ENCODE measurements at places on chromosomes 3 and 15.

DNA sequence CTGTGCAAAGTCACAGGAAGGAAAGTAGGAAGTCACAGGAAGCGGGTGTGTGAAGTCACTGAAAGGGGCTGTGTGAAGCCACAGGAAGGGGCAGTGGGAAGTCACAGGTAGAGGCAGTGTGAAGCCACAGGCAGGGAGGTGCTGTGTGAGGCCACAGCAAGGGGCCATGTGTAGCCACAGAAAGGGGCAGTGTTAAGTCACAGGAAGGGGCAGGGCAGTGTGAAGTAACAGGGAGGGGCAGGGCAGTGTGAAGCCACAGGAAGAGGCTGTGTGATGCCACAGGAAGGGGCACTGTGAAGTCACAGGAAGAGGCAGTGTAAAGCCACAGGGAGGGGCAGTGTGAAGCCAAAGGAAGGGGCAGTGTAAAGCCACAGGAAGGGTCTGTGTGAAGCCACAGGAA lies 36.5 kb downstream of the GASK1A start:
- no peak for DNase-seq

- no peak for DNase-seq
These were observed 32.2 kb upstream of the RBP1 start for GRCh38 chr3:139571711-139572110.

- no peak for DNase-seq
These were observed 1.6 kb downstream of the RARB start for GRCh38 chr3:25429361-25430286.

DNA sequence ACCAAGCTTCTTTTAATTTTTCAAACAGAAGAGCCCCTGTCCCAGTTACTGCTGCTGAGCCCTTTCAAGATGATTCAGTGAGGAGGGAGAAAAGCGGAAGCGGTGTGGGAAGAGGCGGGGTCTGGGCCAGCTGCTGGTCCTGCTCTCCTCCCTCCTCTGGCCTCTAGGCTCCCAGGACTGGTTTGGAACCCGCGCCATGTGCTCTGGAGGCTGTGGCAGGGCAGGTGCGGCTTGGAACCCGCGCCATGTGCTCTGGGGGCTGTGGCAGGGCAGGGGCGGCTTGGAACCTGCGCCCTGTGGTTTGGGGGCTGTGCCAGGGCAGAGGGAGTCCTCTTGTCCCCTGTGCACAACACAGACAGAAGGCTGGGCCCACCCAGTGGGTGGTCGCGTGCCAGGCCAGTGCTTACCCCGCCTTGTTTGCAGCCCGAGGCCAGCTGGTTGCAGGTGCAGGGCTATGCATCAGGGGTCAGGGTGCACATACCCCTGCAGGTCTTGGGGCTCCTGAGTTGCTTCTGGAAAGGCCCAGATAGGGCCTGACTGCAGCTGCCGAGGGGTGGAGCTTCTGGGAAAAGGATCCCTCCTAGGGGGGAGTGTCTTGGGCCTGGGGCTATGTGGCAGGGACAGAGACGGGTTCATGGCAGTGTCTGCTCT lies 12.2 kb downstream of the ALG1L2 start:
- no peak for DNase-seq

DNA sequence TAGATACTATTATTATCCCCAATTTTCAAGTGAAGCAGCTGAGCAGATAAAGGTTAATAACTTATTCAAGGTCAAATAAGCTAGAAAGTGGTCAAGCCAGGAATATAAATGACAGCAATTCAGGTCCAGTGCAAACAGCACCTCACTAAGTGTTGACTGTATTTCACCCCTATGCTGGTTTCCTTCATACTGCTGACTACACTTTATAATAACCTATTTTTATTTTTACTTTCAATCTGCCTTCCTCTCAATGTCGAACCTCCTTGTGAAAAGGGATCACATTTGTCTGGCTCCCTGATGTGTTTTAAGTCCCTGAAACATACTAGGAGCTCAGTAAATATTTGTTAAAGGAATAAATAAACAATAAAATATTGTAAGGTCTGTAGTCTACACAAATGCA lies 146.1 kb downstream of the NAALADL2 start:
- no peak for DNase-seq

DNA sequence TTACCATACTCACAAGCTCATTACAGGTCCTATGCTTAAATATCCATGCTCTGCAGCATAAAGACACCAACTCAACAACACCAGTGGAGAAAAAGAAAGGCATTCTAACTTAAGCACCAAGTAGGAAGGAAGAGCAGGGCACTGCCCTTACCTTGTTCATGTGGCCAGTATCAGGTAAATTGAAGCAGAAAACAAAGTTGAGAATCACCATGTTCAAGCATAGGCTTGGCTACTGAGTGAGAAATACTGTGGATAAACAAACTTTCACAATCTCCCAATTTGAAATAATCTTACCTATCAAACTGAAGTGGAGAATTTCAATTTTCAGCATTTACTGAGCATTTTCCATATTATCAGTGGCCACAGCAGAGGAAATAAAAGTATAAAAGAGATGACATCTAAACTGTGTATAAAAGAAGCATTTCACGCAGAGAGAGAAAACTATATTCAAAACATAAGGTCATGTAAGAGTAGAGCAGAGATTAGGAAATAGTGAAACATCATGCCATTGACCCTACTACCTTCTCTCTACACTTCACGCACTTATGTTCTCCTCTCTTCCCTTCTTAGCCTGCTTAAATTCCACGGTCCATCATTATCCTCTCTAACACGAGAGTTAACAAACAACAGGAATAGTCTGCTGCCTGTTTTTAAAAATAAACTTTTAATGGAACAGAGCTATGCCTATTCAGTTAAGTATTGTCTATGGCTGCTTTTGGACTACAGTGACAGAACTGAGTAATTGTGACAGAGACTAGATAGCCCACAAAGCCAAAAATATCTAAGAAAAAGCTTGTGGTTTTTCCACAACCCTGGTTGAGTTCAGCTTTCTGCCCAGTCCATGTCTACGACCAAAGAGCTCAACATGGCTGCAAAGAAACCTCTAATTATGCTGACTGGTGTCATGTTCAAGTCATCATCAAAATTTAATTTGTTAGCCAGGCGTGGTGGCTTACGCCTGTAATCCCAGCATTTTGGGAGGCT lies 142.5 kb downstream of the NR1I2 start:
- no peak for DNase-seq

DNA sequence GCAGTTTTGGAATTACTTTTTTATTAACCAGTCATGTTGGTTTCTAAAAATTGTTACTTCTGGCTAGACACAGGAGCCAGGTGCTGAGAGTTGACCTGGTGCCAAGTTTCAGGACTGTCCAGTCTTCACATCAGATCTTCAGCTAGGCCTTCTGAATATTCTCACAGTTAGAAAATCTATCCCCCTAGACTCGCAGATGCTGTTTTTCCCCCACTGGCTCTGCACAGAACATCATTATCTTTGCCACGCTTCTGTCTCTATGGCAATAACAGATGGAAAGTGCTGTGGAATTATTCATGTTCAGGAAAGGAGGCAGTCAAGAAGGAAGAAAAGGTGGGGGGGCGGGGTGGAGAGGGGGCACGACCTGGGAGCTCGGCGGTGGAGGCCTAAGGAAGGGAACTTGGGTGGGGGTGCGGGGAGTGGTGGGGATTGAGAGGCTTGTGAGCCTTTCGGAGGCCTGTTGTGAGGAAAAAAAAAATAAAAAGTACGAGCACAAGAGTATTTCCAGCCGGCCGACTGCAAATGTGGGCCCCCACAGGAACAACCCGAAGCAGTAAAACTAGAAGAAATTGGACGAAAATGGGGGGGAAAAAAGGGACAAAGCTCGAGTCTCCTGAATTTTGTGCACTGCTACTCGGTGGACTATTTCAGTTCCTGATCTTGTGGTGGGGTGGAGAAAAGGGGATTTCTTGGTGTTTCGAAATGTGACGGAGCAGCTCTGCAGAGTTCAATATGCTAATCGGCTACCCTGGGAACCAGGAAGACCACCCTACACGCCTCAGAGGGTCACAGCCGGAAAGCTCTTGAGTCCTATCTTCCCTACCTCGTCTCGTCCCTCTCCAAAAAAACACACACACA lies 1.5 kb upstream of the SKIL start:
- no peak for DNase-seq

DNA sequence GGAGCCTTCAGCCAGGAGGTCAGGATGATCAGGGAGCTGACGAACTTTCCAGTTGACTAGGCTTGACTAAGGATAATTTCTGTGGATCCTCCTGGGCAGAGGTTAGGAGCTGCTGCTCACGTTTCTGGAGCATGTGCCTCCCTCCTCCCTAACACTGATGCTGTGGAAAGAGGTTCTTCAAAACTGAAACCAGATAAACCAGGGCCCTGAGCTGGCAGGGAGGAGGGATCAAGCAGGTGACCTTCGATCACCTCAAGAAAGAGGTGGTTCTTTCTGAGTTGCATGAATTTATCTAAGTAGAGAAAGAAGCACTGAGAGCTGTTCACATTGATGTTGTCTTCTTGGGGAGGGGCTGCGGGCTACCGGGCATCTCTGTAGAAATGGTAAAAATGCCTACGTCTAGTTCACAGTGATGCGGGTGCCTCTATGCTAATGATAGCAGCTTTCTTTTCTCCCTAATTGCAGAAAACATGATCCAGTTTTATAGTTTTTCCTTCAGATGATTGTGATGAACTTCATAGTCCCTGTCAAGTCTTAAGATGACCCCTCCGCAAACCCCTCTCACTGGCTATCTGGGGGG lies 332.7 kb upstream of the LRRFIP2 start:
- DNase-seq, result no peak

DNA sequence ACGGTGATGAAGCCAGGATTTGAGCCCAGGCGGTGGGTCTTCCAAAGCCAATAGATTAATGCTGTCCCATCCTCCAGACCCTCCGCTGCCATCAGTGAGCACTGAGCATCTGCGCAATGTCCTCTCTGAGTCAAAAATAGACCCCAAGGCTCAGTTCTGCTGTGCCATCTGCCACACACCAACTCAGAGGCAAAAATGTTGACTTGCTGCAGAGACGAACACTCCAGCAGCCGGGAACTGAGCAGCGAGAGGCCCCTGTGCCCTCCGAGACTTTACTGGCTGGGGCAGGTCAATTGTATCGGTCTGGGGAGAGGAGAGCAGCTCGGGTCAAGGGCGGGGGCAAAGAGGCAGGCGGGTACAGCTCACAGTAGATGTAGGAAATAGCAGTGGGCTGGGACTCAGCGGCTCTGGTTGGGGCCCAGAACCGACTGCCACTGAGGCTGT lies 41.5 kb upstream of the ATP2B2 start:
- DNase-seq, result no peak

- DNase-seq, result no peak
These were observed 63.7 kb downstream of the CHD2 start for GRCh38 chr15:92963794-92964193.

GRCh38 chr15:23857028-23857641 lies 170.0 kb upstream of the NDN start:
- no peak for DNase-seq

DNA sequence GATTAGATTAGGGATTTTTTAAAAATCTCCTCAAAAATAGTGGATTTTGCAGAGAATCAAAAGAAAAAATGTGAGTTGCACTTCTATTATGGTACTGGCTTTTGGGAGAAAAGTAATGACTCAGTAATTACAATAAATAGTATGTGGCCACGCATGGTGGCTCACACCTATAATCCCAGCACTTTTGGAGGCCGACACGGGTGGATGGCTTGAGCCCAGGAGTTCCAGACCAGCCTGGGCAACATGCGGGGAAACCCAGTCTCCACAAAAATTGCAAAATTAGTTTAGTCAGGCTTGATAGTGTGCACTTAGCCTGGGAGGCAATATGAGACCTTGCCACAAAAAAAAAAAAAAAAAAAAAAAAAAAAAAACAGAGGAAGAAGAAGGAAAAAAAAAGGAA lies 1098.2 kb downstream of the ZPLD1 start:
- no peak for DNase-seq

- DNase-seq, result no peak
These were observed 3.1 kb upstream of the TTLL3 start for GRCh38 chr3:9806688-9807589.

DNA sequence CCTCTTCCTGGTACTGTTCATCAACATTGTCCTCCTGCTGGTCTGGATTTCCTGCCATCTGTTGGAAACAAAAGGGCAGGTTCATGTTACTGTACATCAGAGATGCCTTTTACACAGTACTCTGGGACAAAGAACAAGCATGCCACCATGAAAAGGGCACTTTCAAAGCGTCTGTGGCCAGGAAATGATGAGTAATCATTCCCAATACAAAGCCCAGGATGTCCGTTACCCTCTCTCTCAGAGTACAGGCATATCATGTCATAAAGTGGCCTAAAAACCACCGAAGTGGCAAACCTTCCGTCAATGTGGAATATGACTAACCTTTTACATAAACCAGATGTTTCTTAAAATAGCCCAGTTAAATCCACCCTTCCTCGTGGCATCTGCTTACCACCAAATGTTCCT lies 71.2 kb downstream of the GOLIM4 start:
- DNase-seq, result no peak

GRCh38 chr3:168250415-168250861 lies 154.7 kb upstream of the GOLIM4 start:
- DNase-seq, result no peak

DNA sequence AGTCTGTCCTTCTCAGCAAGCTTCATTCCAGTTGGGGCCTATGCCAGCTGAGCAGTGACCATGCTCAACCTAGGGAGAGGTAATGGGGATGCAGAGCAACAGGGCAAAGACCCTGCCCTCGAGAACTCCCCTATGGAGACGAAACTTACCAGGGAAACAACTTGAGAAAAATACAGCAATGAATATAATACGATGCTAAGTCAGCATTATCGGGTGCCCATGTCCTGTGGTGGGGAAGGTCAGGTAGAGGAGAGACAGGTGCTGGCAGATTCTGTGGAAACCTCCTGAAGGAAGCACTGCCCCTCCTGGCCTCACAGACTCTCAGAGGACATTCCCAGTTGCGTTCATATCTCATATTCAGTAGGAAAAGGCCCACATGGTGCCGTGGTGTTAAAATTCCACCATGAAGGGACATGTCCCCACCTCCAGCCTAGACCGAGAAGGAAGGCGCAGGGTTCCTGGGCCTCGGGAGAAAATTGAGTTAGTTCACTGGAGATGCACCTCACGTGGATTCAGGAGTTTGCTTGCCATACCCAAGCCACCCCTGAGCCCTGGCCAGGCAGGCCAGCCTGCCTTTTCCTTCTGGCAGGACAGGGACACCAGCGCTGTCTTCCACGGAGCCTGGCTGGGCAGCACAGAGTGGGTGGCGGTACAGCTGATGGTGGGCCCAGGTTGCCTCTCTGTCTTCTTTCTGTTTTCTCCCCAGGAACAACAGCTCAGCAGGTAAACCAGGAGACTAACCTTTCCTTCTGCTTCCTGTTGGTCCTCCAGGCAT lies 62.4 kb downstream of the BOC start:
- no peak for DNase-seq

Measured in stimulated activated CD8-positive, alpha-beta memory T cell treated with anti-CD3 and anti-CD28 coated beads, Interleukin-4, amount 100 ng/mL, for 1 hour (primary cell).